ENCODE measurements at places on chromosomes 16 and 17.

GRCh38 chr16:22734368-22734767 lies 79.6 kb upstream of the HS3ST2 start:
- no peak for DNase-seq

GRCh38 chr17:8087075-8087951 lies at the start of gene ALOX12B:
ALOX12B (minus strand) TSS chr17:8087716; CDS start chr17:8087442, 274 bp downstream.
- DNase-seq, result no peak

DNA sequence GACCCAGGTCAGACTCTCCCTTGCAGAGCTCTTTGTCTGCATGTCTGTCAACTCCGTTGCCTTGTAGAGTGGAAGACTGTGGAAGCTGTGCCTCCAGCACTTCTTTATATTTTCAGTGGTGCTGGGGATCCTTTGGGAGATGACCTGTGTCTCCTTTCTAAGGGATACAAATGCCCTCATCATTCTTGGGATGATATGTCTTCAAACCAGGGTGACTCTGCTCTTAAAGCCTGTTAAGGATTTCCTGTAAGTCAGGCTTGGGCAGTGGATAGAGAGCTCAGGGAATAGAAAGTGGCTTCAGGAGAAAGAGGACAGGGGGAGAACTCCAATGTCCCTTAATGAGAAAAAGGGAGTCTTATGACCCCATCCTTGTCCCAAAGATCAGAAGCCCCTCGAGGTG lies 1.5 kb downstream of the HOXB3 start:
- DNase-seq, result no peak

DNA sequence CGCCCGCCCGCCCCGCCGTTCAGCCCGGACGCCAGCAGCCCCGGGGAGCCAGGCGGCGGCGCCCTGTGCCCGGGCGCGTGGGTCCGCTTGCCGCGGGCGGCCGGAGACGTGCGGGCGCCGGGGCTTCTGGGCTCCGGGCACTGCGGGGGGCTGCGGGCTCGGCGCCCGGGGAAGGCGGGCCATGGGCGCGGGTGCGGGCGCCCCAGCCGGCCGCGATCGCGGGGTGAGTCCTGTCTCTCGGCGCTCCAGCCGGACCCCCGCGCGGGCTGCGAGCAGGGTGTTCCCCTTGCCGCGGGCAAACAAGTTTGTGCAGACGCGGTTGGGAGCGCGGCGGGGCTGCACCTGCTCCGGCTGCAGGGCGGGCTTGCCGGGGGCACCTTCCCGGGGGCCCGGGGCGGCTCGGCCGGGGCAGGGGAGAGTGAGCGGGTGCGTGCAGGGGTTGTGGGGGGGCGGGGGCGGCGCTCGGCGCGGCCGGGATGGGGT lies 292 bp downstream of the WSCD1 start:
- no peak for DNase-seq

DNA sequence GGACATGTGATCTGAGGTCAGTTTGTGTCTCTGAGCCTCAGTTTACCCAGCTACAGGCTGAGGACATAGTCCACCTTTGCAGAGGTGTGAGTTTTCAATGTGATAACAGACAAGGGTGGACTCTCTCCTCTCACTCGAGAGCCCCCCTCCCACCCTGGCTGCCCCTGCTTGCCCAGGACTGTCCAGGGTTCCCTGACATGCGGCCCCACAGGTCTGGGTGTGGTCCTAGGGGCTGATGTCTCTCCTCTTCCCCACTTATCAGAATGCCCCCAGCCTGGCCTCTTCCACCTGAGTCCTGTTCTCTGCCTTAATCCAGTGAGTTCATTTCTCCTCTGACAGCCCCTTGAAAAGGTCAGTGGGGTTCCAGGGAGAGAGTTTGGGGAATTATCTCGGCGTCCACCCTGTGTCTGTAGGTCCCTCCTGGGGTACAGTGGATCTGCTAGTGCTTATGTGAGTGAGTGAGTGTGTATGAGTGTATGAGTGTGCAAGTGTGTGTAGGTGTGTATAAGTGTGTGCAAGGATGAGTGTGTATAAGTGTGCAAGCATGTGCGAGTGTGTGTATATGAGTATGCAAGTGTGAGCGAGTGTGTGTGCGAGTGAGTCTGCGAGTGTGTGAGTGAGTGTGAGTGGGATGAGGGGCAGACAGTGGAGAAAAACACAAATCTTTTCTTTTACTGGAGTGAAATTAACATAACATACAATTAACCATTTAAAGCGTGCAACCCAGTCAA lies 175.0 kb downstream of the IRF8 start:
- no peak for DNase-seq

DNA sequence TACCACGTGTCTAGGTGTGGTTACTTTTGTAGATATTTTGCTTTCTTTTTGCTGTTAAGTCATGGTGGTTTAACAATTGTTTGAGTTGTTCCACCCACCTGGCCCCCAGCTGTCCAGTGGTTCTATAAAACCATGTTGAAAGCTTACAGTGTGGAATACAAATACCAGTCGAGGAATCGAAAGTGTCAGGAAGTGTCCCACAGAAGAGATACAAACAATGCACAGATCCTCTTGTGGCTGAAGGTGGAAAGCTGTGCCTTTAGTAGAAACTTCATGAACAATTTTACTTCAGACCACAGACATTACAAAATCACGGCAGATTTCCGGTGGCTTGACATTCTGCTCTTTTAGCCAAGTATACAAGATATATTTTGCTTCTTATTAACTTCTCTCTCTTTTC lies 782.4 kb upstream of the SOX9 start:
- DNase-seq, result peak; percentile 65

Measured in GM03348 (cell line).